Activated T-helper 17 cell treated with anti-CD3 and anti-CD28 coated beads, Interleukin-2, amount 50 U/mL, for 72 hours (primary cell): ENCODE measurements at places on chromosomes 3 and 15. TPM values are rescaled to one million over a fixed set of nuclear protein-coding genes. Genes with fewer than 3 reads are reported as not detected.

IQCF5 gene
- not detected for total RNA-seq

TTLL13 gene
- total RNA-seq: 1.3 TPM

- no peak for ATAC-seq
Observed at GRCh38 chr15:97401195-97401594, 559.3 kb upstream of the ARRDC4 start.

- no peak for ATAC-seq
Observed at GRCh38 chr15:63504979-63505841, 817 bp downstream of the USP3 start.

DNA sequence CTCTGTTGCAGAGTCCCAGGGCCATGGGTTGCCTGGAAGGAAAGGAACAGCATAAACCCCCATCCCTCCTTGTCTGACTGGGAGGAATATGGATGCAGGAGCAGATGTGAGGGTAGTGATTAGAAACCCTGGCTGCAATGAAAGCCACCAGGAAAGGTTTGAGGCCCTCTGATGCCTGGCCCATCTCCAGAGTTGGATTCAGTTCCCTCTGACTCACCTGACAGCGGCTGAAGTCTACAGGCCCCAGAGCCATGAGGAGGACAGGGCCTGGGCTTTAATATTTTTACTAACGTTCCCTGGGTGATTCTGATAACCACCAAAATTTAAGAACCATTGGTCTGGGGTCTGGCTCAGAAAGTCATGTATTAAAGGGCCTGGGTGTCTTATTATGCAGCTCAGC lies 214.0 kb downstream of the EPHB1 start:
- no peak for ATAC-seq

DNA sequence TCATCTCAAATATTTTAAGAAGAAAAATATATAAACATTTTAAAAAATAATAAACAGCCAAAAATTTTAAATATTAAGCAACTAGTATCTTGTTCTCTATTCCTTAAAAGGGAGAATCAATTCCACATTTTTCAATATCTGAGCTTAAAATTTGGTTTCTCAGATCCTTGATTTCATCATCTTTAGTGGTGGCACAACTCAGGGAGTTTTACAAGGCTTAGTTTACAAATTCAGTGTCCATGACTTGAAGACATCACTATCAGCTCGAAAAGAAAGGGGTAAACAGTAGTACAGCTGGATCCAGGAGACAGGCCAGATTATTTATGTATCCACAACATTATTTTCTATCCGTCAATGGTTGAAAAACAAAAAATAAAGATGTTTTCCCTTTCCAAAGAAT lies 11.6 kb downstream of the IGF2BP2 start:
- no peak for ATAC-seq
